ENCODE measurements at places on chromosomes 12 and 14.

DNA sequence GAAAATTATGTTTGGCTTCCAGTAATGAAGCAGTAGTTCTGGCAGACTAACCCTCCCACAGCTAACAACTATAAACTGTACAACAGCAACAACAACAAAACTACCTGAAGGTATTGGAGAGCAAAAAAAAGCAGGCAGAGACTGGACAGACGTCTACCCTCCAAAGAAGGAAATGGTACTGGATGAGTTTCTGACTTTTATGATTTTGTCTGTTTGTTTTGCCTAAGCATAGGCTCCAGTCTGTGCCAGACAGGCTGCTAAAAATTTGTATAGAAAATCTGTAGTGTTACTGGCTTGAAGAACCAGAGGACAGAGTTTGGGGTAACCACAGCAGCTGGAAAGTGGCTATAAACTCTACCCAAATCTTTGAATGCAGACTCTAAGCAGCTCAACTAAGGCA lies 131.3 kb downstream of the SLC25A47 start:
- DNase-seq, result no peak

- DNase-seq, result no peak
Observed at GRCh38 chr14:99325591-99325990, 53.6 kb upstream of the BCL11B start.

GRCh38 chr14:90639641-90640040 lies 176.6 kb downstream of the TTC7B start:
- DNase-seq, result no peak

GRCh38 chr12:31586728-31587127 lies 4.2 kb downstream of the DENND5B start:
- DNase-seq, result no peak

- no peak for DNase-seq
Observed at GRCh38 chr14:101727611-101728366, 33.7 kb upstream of the PPP2R5C start.

- DNase-seq, result no peak
Observed at GRCh38 chr12:109153821-109154441, 37.5 kb downstream of the ACACB start.

GRCh38 chr14:58731465-58732293 lies 93.9 kb downstream of the DACT1 start:
- peak; percentile 93 for DNase-seq

DNA sequence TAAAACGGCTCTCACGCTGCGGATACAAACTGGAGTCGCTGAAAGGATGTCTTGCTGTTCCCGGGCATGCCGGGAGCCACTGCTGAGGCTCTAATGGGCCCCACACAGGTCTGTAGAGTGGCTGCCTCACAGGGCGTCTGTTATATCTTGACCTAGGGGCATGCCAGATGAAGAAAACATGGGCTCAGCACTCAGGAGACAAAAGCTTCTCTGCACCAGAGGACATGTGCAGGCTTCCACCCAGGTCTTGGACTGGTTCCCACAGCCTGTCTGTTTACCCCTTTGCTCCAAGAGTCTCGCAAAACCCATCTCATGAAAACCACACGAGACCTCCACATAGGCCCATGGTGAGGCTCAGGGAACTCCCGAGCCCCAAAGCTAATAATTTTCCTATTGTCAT lies 134.2 kb downstream of the RPS29 start:
- DNase-seq, result no peak

DNA sequence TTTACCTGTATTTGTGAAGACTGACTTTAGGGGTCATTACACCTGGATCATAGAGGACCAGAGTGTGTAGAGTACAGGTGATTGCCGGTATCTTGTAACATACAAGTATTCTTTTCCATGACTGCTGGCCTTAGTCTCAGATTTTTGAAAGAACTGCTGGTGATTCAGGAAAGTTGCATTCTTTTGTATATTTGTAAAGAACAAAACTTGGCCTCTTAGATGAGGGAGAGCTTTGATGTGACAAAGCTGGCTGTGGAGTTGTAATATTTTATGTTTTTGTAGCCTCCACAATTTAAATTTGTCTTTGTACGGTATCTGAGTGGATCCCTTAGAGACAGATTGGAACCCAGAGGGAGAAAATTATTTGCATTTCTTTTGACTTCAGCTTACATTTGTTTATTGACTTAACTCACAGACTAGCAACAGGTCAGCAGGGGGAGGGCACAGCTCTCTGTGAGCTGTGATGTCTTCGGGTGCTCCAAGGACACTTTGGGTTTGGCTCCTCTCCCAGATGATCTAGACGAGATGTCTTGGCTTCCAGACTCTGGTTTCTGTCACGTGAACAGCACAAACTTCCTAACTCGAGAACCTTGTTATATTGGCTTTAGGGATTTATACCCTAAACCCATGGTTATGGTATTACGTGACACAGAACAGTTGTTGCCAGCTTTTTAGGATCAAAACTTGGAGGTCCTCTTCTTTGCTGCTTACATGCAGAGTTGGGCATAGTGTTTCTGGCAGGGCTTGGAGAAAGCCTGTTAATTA lies 65.9 kb downstream of the DAAM1 start:
- DNase-seq, result peak; percentile 82

DNA sequence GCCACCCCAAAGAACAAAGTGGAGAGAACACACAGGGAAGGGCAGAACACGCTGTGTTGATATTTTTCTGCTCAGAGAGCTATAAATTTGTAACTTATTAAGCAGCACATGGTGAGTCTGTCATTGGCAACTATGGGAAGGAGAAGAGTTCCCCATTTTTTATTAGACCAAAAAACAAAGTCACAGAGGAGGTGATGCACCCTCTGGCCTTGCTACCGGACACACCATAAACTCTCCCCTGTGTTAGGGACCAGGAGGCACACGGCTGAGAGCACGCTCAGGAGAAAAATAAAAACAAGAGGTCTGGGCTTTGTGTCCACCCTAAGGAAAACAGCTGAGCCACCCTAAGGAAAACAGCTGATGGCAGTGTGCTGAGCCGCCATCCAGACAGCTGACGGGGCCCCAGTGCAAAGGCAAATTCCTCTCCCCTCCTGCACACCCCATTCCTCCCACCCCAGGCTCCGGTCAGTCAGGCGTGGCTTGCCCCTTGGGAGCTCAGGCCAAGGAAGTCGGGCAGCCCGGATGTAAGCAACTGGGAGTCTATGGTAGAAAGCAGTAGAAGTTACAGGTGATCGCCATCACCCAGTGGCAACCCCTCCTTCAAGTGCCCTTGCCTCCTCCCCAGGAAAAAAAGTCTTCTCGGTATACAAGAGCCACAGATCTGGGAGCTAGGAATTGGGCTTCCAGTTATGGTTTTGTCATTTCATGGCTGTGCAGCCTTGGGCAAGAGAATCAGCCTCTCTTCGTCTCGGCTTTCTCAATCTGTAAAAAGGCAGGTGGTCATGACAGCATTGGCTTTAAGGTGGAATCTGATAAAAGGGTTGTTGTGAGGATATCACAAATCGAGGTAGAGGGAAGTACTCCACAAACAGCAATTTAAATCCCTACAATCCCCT lies 2.4 kb downstream of the PXN start:
- no peak for DNase-seq

GRCh38 chr12:47882781-47883546 lies 21.8 kb downstream of the VDR start:
- no peak for DNase-seq

- DNase-seq, result no peak
Observed at GRCh38 chr14:32102152-32102787, 25.2 kb downstream of the ARHGAP5 start.

DNA sequence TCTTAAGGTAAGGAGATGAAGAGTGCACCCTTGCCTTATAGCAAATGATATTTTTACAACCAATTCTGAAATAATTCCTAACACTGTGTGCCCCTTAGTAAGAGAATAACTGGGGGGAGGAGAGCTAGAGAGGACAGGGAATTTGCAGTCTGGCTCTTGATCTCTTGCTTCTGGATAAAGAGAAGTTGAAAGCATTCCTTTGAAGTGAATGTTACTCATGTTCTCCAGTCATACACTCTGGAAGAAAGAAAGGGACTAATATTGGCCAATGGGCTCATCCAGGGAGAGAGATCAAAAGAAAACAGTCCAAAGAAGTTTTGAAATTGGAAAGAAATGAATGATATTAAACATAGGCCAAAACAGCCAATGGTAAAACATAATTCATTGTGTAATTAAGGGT lies 25.3 kb downstream of the C12orf75 start:
- peak; percentile 15 for DNase-seq

DNA sequence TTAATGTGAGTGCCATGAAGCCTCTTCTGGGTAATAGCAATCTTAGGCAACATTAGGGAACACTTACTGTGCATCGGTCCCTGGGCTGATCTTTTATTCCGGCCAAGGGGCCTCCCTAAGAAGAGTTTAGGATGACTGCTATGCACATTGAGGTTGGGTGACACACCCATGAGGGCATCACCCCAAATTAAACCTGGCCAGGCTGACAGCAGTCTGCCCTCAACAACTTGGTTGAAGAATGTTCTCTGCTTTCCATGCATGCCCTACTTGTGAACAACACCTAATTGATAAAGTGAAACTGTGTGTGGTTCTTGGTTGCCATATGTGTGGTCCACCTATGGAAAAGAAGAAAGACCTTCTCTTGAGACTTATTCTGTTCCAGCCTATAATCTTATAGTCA lies 1098.0 kb downstream of the BCL11B start:
- DNase-seq, result no peak

- no peak for DNase-seq
Observed at GRCh38 chr12:4653257-4653656, 4.3 kb downstream of the NDUFA9 start.

DNA sequence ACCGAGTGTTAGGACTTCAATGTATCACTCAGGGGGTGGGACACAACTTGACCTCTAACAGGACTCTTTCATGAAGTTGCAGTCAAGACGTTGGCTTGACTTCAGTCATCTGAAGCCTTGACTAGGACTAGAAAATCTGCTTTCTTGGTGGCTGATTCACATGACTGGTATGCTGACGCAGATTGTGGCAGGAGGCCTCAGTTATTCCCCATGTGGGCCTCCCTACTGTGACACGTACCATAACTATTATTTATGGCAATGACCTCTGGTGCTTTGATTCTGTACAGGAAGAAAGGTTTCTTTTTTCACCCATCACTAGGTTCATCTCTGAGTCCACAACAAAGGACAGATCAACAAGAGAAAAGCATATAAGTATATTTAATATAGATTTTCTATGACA lies 270.4 kb downstream of the NEDD1 start:
- no peak for DNase-seq

DNA sequence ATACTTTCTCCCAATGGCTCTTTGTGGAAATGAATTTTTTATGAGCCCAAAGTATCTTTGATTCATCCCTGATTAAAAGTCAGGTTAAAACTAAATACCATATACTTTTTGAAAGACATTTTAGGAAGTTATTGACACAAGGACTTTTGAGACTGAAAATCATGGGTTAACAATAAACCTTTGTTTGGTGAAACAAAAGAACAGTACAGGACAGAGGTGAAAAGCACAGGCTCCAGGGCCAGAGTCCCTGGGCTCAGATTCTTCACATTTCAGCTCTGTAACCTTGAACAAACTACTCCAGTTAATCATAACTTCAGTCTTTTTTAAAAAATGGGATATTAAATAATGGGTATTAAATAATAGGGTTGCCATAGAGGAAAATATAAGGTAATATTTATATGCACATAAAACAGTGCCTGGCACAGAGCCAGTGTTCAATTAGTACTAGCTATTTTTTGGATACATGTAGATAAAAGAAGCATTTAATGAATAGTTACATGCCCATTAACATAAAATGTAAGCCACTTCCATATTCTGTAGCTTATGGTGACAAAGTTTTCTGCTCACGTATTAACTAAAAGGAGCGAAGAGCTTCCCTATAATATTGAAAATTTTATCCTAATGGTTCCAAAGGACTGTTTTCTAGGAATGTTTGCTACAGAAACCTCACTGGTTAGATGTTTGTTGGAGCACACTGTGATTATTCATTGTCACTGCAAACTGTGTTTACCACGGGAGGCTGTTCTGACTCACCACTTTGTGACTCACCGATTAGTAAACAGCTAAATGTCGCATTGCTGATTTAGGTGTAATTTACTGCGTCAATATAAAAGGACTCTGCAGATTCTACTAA lies 255.4 kb downstream of the DAD1 start:
- no peak for DNase-seq

- DNase-seq, result no peak
Observed at GRCh38 chr12:88453323-88453722, 126.9 kb downstream of the KITLG start.

GRCh38 chr12:5003025-5003666 lies 40.5 kb upstream of the KCNA5 start:
- DNase-seq, result peak; percentile 18

GRCh38 chr12:11731455-11731854 lies 82.0 kb downstream of the ETV6 start:
- no peak for DNase-seq

DNA sequence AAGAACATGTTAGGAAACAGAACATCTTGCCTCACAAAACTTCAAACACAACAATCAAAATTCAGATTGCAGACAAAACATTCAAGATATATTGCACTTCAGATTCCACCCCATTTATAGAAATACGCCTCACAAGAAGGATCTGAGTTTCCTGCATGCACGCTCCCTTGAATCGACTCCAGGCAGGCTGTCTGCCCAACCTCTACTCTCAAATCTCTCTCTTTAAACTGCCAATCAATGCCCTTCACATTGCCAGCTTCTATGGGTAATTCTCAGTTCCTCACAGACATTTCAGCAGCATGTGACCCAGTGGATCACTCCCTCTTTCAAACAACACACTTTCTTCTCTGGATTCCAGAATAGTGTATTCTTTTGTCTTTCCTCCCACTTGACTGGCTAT lies 184.1 kb downstream of the PRKD1 start:
- DNase-seq, result no peak

DNA sequence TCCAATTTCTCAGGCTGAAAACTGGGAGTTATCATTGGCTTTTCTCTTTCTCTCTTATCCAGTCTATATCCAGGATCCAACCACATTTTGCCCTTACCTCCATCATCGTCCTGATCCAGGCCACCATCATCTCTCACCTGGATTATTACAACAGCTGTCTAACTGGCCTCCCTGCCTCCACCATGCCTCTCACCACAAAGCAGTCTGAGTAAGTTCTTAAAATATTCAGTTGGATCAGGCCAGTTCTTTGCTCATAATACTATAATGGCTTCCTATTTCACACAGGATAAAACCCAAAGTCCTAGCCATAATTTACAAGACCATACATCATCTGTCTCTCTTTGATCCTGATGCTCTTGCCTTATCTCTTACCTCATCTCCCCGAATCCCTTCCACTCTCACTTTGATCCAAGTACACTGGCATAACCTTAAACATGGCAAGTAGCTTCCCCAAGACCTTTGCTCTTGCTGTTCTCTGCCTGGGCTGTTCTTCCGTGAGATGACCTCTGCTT lies 133.4 kb upstream of the RAP1B start:
- DNase-seq, result no peak

DNA sequence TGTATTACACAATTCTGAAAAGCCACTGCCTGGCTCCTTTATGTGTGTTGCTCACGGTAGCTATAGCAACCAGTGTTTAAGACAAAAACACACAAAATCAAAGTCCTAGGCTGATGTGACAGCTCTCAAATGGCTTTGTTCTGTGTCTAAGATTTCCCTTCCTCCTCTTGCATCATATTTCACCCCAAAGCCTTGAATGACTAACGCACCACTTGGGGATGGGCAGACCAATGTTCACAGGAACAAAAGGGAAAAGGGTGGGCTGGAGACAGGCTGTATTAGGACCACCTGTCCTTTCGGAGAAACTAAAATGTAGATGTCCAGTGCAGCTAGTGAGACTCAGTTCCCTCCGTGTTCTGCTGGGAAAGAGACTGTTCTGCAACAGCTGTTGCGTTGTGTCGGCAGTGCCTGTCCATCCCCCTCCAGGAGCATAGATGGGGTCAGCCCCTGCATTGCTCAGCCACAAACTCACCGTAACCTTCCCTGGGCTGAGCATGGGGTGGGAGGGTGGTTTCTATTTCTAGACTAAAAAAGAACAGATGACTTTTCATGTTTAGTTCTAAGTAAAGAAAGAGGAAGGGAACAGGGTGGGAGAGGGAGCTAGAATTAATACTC lies 26.8 kb upstream of the DAAM1 start:
- DNase-seq, result peak; percentile 33

Data from AG04450 (cell line).